ENCODE measurements at places on chromosomes 12 and 14.

GRCh38 chr14:43356382-43356781, 1150.7 kb downstream of the FSCB start:
- no peak for DNase-seq

DNA sequence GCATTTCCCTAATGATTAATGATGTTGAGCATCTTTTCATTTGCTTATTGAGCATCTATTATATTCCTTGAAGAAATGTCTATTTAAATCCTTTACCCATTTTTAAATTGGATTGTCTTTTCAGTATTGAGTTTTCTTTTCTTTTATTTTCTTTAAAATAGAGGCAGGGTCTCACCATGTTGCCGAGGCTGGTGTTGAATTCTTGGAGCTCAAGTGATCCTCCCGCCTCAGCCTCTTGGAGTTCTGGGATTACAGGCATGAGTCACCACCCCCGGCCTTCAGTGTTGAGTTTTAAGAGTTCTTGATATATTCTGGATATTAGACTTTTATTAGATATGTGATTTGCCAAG, 73.3 kb upstream of the HECTD1 start:
- DNase-seq, result no peak

DNA sequence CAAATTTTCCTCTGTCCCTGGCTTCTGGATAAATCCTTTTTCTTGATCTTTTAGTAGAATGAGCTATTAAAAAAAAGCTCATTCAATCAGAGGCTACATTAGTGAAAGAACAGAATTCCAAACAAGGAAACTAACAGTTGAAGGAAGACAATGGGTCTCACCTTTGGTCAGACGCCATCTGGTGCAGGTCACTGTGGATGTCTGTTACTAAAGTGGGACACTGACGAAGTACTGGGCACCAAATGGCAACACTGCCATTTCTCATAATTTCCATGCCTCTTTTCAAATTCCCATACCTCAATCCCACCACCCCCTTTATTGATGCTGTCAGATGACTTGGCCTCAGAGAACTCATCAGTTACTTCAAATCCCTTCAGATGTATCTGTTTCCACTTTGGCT, 24.5 kb upstream of the ARID2 start:
- DNase-seq, result no peak

- DNase-seq, result no peak
Observed at GRCh38 chr12:13194401-13195110, 2.0 kb upstream of the EMP1 start.

DNA sequence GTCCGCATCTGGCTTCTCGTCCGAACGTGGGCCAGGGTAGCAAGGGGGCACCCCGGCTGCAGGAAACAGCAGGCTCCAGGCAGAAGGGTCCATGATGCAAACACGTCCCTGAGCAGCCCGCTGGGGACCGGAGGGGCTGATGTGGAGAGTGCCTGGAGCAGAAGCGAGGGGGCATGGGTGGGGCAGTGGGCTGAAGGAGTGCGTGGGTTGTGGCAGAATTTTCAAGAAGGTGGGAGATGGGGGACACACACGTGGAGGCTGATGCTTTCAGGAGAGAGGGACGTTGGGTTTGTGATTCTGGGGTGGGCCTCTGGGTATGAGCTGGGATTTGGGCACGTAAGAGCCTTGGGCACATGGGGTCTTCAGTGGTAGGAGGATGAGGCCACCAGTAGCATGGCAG, 45.6 kb upstream of the DLK1 start:
- DNase-seq, result no peak

DNA sequence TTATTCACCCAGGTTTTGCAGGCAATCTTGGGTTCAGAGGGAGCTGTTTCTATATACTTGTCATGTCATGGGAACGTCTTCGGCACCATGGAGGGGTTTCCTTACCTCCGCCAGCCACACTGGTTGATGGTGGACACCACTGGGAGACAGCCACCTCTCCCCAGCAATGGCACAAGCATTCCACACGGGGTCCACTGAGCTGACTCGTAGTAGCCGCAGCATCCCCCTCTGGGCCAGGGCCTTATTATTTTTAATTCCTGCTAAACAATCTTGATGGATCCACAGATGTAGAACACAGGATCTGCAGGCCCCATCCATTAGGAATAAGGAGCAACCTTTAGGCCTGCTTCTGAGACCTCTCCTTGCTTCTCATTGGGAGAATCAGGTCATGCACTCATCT, 132.9 kb downstream of the DICER1 start:
- no peak for DNase-seq

- DNase-seq, result no peak
Observed at GRCh38 chr14:68740788-68741476, 51.9 kb downstream of the ZFP36L1 start.

DNA sequence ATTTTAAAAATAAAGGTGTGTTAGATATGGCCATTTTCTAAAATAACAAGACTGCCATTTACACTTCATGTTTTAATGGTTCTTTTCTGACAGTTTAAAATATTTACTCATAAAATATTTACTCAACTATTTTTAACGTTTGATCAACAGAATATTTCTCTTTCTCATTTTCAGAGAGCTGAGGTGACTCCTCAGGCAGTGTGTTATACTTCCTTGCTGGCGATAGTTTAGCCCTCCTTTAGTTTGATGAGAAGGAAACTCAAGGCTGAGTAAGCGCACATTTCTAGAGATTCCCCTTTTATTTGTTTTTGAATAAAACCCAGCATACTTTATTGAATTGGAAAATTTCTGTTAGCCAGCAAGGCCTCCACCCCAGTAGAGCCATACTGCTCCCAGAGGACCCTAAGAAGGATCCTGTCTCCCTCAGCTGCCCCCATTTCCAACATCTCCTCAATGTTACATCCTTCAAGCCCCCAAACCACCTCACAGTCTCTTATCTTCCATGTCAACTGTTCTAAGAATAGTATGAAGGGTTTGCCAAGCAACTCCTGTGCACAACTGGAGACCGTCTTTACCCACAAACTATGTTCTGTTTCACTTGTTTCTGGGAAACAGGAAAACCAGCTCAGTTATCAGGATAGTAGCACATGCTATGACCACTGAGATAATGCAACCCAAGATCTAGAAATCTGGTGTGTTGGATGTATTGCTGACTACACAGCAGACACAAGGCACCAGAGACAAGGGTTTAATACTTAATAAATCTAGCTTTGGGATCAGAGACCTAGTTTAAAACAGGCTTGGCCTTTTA, 129.5 kb downstream of the STXBP6 start:
- DNase-seq, result no peak

- DNase-seq, result no peak
Observed at GRCh38 chr14:87203346-87203745, 789.6 kb downstream of the GALC start.

DNA sequence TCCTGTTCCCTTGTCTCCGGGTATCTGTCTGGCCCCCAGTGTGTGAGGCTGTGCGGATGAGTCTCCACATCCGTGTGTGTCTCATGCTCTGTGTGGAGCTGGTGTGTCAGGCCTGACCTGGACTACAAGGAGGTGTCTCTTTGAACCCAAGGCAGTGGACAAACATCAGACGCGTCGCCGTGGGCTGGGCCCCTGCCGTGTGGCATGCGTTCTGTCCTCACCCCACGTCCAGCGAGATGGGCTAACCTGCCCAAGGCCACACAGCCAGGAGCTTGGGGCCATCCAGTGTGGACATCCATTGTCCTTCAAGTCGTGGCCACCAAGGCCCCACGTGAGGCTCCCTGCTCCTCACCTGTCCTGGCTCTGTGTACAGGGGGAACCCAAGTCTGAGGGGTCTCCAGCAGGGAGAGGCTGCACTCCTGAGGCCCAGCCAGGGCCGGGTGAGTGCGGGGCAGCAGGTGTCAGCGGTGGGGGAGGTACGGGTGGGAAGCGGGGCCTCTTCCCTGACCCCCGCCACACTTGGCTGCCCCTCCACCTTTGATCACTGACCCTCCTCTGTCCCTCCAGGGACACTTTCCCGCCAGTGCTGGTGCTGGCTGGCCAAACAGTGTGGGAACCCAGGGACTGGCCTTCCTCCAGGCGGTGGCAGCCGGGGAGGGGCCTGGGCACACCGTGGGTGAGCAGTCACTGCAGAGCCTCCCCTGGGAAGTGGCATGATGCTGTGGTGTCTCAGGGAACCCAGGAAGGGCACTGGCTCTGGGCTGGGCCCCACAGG, 48.5 kb downstream of the CYP46A1 start:
- no peak for DNase-seq

- DNase-seq, result no peak
Observed at GRCh38 chr14:23058654-23059504, 1.6 kb upstream of the CDH24 start.

DNA sequence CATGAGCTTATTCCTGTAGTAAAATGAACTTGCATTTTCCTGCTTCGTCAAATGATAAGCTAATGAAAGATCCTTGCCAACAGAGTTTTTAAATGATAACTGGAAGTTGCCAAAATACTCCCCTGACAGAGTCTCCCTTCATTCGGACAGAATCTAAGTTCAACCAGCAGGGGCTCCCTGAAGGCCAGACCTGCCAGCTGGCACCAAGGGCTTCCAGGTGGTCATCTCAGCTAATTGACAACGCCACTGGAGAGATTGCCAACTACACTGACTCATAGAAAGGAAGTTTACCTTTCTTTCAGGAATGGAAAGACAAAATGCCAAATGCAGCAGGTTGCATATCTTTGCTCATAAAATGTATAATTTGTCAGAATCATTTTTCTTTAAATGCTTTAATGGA, 462.8 kb downstream of the GXYLT1 start:
- DNase-seq, result no peak

- no peak for DNase-seq
Observed at GRCh38 chr12:42761086-42761485, 171.5 kb upstream of the PRICKLE1 start.

- DNase-seq, result no peak
Observed at GRCh38 chr12:42862055-42862454, 272.5 kb upstream of the PRICKLE1 start.

GRCh38 chr12:68261896-68262295, 8.5 kb upstream of the IL22 start:
- no peak for DNase-seq

GRCh38 chr12:117743761-117744160, 225.0 kb downstream of the KSR2 start:
- DNase-seq, result no peak

DNA sequence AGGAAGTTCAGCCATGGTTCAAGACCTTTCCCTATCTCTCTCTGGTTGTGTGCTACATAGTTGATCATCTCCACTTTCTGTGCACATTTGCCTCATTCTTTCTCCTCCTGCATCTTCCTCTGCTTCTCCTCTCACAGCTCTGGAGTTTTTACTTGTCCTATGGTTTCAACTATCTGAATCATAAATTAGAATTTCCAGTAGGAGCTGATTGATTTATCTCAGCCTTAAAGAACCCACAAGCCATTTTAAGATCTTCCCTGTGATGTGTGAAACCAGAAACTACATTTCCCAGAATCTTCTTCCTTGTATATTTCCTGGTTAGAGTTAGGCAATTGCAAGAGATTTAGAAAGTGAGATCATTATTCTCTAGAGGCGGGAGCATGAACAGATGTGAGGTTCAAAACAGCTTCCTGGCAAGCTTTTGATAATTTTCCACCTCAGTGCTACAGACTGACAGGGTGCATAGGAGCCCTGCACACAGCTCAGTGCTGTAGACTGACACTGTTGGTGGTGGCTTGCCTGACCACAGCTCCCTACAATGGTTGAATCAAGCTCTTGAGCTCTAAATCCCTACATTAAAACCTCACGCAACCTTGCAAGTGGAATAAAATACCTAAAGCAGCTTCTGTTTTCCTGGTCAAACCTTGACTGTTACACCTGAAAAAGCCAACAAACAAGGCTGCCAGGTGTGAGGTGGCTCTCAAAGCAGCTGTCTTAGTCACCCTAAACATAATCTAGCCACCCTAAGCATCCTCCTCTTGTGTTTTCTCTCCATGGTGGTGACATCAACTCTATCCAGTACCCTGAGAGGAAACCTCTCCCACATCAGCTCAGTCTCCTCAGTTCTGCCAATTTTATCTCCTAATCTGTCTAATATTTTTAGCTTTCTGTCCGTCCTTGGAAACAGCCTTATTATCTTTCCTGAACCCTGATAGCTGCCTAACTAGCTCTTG, 21.5 kb upstream of the IFNG start:
- peak; percentile 69 for DNase-seq

GRCh38 chr12:64627771-64628170, 17.5 kb downstream of the RASSF3 start:
- DNase-seq, result no peak

- DNase-seq, result no peak
Observed at GRCh38 chr12:38155020-38155395, 161.6 kb upstream of the ALG10B start.

DNA sequence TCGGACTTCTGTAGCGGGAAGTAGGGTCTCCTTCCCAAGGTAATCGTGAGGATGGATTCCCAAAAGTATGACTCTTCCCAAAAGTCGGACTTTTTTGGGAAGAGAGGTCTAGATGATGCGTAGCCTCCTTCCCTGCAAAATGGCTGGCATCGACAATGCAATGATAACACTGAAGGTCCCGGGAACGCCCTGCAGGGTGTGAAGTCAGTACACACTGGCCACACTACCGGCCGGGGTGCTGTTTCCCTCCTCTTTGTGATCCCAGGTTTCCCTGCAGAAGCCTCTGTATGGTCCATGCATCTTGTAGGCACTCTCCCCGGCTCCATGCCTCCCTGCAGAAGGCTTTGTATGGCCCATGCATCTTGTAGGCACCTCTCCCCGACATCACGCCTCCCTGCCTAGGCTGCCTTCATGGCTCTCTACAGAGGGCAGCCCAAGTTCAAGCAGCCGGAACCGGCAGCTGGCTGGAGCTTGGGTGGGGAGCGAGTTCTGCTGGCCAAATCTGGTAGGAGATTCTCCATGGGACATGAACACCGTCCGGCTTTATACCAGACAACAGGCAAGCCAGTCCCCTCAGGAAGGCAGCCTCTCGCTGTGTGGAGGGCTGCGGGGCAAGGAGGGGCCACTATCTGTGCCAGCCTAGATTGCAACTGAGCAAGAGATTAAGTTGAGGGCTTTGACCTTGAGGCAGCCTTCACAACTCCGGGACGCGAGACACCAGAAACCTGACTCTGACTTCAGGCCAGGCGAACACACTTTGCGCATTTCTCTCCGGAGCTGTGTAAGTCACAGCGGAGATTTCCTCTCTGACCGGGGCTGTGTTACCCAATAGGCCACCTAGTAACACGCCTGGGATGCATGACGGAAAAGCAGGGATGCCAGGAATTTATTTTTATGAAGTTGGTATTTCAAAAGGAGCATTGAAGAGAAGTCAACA, 23.5 kb downstream of the FZD10 start:
- no peak for DNase-seq

- DNase-seq, result peak; percentile 57
Observed at GRCh38 chr14:24051789-24052655, at the start of gene CARMIL3. TSS of gene CARMIL3 (plus strand) at chr14:24052009. CDS start at chr14:24052154, 145 bp downstream.

DNA sequence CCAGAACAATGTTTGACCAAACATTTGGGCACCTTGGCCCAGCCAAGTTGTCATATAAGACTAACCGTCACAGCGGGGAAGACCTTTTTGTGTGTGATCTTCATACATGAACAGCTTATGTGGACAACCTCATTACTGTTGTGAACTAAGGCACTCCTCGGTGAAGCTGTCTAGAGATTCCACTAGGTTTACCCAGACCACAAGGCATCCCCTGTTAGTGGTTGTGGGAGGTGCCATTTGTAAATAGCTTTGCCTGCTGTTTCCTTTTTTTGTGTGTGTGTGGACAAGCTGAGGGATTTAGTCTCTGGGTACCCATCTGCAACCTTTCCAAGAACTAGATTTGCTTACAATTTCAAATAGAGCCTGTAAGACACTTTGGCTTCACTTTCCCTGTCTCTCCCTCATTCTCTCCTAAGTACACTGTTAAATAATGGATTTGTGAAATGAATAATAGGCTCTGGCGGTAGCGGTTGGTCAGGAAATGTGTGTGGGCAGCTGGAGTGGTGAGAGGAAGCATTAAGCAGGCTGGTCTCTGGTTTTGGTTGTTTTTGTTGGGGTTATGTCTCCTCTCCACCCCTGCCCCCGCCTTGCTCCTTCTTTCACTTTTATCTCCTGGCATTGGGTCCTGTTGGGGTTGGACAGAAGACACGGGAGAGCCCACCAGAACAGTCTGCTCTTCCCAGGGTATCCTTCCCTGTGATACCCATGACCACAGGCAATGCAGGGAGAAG, 727.6 kb downstream of the VRK1 start:
- DNase-seq, result no peak

All from CD4-positive, alpha-beta T cell treated with Interleukin-17A for 1 hour (primary cell).